ENCODE measurements at places on chromosomes 5 and 9.

- DNase-seq: no peak
Observed at GRCh38 chr5:173736923-173737412, 120.5 kb upstream of the BOD1 start.

GRCh38 chr5:39176759-39177630 is 42.4 kb downstream of the FYB1 start:
- no peak for DNase-seq

- DNase-seq: no peak
Observed at GRCh38 chr9:134951461-134951860, 33.7 kb upstream of the FCN1 start.

- DNase-seq: no peak
Observed at GRCh38 chr5:176902102-176902814, 3.1 kb upstream of the HK3 start.

DNA sequence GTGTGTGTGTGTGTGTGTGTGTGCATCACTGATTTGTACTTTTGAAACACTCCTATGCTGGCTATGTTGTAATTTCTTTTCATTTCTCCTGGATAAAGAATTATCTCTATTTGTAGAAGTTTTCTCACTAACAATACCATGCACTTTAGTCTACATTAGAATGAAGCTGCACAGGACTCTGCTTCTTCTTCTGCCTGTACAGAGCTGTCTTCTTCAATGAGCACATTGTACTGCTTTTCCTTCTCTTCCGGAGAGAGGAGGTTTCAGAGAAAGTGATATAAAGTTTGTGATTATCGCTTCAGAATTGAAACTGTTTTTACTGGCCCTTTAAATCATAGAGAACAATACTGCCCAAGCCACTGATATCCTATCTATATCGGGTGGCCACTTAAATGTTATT is 677.0 kb downstream of the NR2F1-AS1 start:
- no peak for DNase-seq

DNA sequence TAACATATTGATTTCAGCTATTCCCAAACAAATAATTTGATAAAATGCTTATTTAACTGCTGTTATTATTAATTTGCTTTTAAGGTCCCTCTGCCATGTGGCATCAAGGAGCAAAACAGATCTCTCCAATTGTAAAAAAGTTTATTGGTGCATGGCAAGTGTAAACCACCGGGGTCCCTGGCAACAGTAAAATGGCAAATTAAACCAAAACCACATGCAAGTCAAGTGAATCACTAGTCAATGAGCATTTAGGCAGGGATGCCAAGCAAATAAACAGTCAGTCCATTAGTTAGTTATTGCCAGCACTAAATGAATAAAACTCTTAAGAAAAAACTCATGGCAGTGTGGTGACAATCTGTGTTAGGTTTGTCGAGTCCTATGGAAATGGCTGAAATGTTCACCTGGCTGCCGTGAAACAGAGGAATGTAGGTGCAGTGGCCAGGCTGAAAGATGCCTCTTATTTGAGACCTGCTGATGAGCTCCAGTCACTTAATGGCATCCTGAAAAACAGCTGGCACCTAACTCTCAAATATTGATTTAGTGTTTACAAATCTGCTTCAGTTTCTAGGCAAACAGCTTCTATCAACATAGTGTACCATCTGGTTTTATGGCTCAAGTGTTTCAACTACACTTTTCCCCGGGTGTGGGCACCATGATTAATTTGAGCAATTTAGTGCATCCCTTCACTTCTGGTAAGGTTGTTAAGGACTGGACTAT is 296.5 kb upstream of the ITGA1 start:
- DNase-seq: no peak
